ENCODE measurements at places on chromosomes 11 and 22.

GRCh38 chr22:46905415-46905814 is 143.0 kb downstream of the TBC1D22A start:
- DNase-seq = no peak

DNA sequence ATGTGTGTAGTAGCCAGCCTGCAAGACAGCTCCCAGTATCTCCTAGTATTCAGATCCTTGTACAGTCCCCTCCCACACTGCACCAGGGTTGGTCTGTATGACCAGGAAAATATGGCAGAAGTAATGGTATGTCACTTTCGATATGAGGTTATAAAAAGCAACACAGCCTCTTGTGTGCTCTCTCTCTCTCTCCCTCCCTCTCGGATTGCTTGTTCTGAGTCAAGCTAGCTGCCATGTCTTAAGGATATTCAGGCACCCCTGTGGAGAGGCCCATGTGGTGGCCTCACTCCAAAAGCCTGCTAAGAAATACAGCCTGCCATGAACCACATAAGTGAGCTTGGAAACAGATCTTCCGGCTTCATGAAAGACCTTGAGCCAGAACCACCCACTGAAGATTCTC is 25.4 kb downstream of the FXYD6 start:
- DNase-seq = no peak

DNA sequence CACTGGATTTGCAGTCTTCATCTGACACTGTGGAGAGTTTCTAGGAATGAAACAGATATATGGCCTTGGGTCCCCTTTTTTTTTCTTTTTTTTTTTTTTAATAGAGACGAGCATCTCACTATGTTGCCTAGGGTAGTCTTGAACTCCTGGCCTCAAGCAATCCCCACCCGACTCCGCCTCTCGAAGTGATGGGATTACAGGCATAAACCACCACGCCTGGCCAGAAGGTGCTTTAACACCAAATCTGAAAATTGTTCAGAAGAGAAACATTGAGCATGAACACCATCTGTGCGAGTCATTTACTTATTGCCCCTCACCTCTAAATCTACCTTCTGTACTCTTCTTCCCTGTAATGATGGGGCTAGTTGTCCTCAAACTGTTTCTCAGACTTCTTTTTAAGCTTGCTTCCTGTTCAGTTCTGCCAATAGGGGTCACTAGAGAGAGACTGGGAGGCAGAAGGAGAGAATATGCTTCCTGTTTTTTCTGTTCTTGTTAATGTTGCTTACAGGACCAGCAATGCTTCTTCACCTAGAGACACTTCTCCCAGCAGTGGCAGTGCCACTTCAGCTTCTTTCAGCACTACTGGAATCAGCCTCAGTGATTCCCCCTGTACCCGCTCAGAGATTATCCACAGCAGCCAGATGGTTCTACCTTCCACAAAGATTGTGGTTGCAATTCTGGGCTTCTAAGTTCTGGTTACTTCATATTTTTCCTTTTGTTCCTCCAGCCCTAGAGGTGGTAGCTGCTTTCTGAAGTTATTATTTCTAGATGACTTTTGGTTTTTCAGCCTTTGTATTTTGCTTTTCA is 20.8 kb upstream of the ZBED5 start:
- peak; percentile 78 for DNase-seq

DNA sequence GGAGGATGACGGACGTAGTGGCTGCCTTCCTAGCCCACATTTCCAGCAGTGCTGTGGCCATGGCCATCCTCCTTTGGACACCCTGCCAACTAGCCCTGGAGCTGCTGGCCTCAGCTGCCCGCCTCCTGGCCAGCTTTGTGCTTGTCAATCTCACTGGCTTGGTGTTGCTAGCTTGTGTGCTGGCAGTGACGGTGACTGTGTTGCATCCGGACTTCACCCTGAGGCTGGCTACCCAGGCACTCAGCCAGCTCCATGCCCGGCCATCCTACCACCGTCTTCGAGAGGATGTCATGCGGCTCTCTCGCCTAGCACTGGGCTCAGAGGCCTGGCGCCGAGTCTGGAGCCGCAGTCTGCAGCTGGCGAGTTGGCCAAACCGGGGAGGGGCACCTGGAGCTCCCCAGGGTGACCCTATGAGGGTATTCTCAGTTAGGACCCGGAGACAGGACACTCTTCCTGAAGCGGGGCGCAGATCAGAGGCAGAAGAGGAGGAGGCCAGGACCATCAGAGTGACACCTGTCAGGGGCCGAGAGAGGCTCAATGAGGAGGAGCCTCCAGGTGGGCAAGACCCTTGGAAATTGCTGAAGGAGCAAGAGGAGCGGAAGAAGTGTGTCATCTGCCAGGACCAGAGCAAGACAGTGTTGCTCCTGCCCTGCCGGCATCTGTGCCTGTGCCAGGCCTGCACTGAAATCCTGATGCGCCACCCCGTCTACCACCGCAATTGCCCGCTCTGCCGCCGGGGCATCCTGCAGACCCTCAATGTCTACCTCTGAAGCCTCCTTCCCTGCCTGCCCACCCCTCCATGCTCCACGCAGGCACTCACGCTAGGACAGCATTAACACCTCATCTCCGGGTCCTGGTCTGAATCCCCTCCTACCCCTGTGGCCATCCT is 1.6 kb downstream of the RNF26 start:
- no peak for DNase-seq

GRCh38 chr11:78954261-78954660 is 379.6 kb upstream of the NARS2 start:
- no peak for DNase-seq

DNA sequence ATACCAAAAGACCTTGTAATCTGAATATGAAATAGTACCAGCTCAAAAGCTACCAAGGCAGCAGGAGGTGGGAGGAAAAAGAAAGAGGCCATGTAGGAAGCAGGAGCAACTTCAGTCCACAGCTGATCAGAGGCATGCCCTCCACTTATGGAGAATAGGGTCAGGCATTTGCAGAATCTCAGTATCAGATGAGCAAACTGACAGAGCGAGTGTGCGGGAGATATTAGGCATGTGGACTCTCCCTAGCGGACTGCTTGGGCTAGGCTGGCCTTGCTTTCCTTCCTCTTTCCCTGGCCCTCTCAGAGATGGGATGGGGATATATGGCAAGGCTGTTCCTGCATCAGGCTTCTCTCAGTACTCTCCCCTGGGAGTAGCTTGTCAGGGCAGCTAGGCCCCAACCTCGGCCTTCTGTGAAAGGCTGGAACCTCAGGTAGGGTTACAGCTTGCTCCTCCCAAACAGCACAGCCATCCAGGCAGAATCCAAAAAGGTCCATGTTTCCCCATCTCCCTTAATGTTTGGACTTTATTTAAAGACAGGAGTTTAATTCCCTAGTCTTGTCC is 37.0 kb downstream of the ETS1 start:
- DNase-seq = no peak

- DNase-seq = no peak
Observed at GRCh38 chr11:30310623-30311022, 12.3 kb upstream of the ARL14EP start.

DNA sequence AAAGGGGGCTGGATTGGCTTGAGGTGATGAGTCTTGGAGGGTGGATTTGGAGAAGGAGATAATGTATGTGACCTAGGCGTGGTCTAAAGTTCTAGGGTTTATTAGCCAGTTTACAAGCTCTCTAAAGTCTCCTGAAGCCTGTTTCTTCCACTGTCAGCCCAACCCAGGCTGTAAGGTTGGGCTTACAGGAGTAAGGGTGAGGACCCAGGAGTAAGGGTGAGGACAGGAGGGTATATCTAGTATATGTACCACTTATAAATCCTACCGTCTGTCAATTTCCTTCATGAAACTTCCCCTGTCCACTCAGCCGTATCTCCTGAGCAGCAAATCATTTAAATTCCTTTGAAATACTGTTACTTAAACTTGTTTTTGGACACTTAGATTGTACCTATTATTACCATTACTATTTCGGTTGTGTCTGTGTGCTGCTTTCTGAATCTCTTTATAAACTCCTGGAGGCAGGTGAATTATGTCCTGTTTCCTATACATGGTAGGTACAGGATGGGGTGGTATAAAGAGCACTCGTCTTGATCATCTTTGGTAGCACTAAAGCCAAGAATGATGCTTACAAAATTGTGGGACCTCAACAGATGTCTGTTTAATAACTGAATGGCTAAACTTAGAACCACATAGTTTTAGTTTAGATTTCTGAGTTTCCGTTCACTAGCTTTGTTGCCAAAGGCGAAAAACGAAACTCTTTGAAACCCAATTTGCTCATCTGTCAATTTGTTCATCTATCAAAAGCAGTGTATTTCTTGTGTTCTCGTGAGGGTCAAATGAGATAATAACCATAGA is 192.0 kb downstream of the GRIK4 start:
- no peak for DNase-seq

GRCh38 chr22:33652615-33653014 is 267.7 kb downstream of the LARGE1 start:
- DNase-seq = no peak

DNA sequence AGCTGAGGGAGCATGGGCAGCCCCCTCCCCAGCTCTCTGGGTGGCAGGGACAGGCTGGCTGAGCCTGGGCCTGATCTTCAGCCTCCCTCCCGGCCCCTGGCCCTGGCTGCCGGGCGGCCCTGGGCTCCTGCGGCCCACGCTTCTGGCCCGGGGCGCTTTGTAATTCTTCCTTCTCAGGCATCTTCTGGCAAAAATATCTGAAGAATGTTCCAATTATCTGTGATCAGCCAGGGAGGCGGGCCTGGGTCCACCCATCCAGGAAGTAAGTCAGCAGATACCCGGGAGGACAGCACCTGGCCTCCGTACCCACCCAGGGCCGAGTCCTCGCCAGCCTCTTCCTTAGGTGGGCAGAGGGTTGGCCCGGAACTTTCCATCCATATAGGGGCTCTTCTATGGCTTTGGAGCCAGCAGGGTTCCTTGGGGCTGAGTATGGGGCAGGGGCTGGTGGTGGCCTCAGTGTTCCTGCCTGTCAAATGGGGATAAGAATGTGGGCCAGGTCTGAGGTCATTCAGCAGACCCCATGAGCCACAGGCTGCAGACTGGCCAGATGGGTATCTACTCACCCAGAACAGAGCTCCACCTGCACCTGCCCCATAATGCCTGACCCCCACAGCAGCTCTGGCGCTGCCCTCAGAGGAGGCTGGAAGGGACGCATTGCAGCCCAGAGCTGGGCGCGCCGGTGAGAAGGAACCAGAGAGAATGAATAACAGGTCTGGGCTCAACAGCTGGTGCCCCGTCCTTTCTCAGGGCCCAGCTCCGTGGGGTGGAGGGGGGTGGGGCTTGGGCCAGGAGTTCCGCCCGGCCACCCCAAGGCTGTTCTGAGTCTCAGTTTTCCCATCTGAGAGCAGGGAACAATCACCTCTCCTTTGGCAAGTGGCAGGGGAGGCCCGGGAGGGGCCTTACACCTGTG is 16.2 kb downstream of the WNT7B start:
- DNase-seq = no peak

DNA sequence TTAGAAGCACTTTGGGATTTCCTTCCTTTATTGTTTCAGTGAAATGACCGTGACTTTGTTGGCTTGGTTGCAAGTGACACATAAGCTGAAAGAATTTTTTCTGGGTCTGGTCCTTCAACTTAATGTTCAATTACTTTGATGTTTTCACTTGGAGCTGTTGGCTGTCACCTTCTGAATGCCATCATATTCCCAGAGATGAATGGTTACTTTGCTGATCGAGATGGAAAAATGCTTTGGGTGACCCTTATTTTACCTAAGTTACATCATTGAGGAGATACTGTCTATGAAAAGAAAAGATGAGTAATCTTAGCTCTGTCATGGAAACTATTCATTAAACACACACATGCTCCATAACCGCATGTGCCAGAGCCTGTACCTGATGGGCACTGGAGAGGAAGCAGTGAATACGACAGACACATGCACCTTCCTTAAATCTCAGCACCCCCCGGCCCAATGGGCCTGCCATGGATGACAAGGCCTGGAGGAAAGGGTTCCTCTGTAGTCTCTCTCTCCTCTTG is 76.9 kb downstream of the TENM4 start:
- no peak for DNase-seq

DNA sequence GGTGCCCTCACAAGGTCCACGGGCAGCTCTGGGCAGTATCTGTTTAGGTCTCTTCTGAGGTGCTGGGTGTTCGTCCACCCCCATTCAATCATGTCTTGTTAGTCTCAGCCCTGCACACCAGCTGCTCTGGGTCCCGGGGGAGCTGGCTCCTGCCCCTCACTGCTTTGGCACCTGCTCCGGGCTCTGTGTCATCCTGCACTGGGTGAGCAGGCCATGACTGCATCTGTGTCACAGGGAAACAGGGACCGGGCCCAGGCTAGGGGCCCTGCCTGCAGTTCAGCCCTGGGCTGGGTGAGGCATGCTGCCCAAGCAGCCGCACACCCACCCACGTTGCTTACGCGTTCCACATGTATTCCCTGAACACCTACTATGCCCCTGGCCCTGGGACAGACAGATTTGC is 43.9 kb downstream of the ELFN2 start:
- DNase-seq = no peak

Data from K562 (cell line).